HT-29 (cell line): ENCODE measurements at places on chromosomes 16 and 17. TPM values are rescaled to one million over a fixed set of nuclear protein-coding genes. Genes with fewer than 3 reads are reported as not detected.

GRCh38 chr16:69013991-69014390 lies 91.5 kb upstream of the HAS3 start:
- DNase-seq: no peak

GRCh38 chr16:78932355-78932943 lies 668.1 kb downstream of the MAF start:
- DNase-seq: no peak

- no peak for DNase-seq
These were observed 293.3 kb downstream of the MAF start for GRCh38 chr16:79307214-79307613.

GRCh38 chr17:69466905-69467667 lies 52.6 kb downstream of the MAP2K6 start:
- DNase-seq: no peak

Gene CCL13
- total RNA-seq: not detected in 2 replicates

GRCh38 chr16:11329071-11329491 lies 16.2 kb upstream of the RMI2 start:
- DNase-seq: no peak

- DNase-seq: peak; percentile 28
These were observed 78.0 kb upstream of the ZNF750 start for GRCh38 chr17:82917699-82918345.

Gene ORAI3
- 16.9 and 22.9 TPM in 2 replicates for total RNA-seq
